Amniotic stem cell (primary cell): ENCODE measurements at places on chromosomes 16 and 17.
A peak's percentile ranks its signal among the peaks of the same experiment; 100 is the strongest.

DNA sequence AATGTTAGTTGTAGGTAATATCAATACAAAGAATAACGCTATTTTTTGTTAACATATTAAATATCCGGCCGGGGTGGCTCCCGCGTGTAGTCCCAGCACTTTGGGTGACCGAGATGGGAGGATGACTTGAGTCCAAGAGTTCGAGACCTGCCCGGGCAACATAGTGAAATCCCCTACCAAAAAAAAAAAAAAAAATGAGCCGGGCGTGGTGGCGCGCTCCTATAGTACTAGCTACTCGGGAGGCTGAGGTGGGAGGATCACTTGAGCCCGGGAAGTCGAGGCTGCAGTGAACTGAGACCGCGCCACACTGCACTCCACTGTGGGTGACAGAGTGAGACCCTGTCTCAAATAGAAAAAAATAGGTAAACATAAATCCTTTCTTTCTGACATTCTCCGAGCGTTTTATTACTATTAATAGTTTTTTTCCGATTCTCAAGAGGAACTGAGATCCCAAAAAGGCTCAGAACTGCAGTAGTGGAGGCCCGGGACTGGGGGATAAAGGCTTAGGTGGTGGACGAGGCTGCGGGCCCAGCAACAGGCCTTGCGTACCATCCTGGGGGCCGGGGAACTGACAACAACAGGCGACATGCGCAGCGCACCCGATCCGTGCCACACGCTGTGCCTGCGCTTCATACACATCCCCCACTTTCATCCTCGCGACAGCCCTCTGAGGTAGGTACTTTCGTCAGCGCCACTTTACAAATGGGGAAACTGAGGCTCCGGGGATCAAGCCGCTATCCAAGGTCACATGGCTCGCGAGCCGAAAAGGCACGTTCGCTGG lies 919 bp downstream of the N4BP1 start:
- DNase-seq: no peak

DNA sequence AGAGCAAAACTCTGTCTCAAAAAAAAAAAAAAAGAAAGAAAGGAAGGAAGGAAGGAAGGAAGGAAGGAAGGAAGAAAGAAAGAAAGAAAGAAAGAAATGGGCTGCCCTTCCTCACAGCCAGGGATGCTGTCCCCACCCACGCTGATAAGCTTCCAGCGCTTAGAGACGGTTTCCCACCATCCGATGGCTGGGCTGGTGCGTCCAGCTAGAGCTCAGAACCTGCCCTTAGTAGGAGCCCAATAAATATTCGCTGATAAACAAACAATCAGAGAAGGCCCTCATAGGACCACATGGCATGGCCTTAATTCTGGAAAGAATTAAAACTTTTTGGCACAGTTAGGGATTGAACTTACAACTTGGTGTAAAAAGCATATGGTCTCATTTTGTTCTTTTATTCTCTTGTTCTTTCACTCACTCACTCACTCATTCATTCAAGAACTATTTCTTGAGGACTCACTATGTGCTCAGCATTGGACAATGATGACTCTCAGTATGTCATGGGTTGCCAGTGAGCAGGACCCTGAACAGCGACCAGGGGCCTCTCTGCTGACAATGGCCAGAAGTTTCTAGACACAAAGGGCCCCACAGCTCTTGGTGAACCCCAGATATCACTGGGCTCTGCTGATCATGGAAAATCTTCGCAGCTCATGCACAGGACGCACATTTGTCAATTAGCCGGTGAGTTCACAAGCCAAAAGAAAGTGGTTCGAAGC lies 32.5 kb upstream of the TNRC6C start:
- DNase-seq: no peak

- DNase-seq: no peak
These were observed 257.5 kb downstream of the ENGASE start for GRCh38 chr17:79332011-79332554.

GRCh38 chr16:1438229-1439057 lies 5.9 kb downstream of the CCDC154 start:
- no peak for DNase-seq

- no peak for DNase-seq
These were observed 2.0 kb downstream of the APRT start for GRCh38 chr16:88809676-88810165.

DNA sequence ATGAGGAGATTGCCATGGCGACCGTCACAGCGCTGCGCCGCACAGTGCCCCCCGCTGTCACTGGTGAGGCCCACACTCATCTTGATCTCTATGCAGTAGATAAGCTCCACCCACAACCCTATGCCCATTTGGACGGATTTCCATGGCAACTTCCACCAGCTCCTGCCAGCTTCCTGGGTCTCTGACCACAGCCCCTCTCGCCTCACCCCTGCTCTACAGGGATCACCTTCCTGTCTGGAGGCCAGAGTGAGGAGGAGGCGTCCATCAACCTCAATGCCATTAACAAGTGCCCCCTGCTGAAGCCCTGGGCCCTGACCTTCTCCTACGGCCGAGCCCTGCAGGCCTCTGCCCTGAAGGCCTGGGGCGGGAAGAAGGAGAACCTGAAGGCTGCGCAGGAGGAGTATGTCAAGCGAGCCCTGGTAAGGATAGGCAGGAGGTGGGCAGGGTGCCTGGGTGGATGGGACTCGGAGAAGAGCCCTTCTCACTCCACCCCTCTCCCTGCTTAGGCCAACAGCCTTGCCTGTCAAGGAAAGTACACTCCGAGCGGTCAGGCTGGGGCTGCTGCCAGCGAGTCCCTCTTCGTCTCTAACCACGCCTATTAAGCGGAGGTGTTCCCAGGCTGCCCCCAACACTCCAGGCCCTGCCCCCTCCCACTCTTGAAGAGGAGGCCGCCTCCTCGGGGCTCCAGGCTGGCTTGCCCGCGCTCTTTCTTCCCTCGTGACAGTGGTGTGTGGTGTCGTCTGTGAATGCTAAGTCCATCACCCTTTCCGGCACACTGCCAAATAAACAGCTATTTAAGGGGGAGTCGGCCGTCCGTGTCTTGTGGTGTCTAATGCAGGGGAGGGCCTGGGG lies 4.3 kb downstream of the ALDOA start:
- no peak for DNase-seq

DNA sequence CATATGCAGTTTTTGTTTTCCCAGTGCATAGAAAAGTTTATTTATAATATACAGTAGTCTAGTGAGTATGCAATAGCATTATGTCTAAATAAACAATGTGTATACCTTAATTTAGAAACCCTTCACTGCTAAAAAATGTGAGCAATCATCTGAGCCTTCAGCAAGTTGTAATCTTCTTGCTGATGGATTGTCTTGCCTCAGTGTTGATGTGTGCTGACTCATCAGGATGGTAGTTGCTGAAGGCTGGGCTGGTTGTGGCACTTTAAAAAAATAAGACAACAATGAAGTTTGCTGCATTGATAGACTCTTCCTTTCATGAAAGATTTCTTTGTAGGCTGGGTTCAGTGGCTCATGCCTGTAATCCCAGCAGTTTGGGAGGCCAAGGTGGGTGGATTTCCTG lies 13.9 kb upstream of the CAPNS2 start:
- peak; percentile 37 for DNase-seq

GRCh38 chr17:80447790-80448189 lies 28.6 kb downstream of the NPTX1 start:
- DNase-seq: no peak

- DNase-seq: no peak
These were observed 155.6 kb downstream of the SNX11 start for GRCh38 chr17:48262982-48263730.

DNA sequence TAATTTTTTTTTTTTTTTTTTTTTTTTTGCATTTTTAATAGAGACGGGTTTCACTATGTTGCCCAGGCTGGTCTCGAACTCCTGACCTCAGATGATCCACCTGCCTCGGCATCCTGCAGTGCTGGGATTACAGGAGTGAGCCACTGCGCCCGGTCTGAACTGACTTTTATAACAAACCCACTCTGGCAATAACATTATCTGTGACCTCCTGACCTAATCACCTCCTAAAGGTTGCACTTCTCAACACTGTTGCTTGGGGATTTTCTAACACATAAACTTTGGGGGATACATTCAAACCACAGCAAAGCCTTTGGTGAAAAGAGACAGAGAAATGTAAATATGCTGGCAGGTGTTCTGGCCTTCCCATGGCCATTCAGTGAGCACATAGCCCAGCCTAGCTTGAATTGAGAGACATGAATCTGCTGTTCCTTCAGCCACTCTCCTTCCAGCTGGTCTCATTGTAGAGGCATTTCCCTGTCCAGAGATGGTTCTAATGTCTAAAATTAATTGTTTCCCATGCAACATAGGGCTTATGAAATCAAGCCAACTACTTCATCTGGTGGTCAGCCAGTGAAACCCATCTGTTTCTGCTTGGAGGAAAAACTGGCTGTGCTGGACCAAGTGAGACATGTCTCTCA lies 28.3 kb downstream of the LYRM1 start:
- no peak for DNase-seq
